ENCODE measurements at places on chromosomes 7 and 10.

- no peak for DNase-seq
Measured at GRCh38 chr10:88810196-88810961, 7.8 kb downstream of the LIPM start.

DNA sequence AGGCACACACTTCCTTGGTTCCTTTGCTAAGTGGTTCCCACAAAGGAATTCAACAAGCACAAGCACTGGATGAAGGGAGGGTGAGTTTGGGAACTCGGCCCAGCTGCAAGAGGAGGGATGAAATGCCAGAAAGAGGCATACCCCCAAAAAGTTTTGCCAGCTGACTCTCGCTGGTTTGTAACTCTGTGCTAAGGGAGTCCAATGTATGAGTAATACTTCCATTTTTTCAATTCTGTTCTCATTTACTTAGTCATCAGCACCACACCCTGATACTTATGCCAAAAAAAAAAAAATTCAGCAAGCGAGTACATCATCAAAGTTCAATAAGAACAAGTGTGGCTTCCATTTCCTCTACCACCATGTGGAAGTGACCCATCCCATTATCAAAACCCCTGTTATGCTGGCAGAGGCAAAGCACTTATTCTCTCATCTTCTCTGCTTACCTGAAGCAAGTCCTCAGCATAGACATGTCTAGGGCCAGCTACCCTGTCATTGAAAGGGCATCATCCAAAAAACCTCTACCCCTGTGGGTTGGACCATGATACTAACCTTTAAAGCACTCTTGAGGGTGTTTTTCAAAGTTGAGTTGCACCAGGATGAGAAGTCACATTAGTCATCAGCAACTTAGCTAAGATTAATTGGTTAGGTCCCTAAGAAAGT lies 6.9 kb upstream of the HYCC1 start:
- no peak for DNase-seq

- DNase-seq = no peak
Measured at GRCh38 chr10:5040781-5041470, 37.3 kb upstream of the AKR1C2 start.

- no peak for DNase-seq
Measured at GRCh38 chr7:21054427-21055112, 267.9 kb upstream of the SP8 start.

DNA sequence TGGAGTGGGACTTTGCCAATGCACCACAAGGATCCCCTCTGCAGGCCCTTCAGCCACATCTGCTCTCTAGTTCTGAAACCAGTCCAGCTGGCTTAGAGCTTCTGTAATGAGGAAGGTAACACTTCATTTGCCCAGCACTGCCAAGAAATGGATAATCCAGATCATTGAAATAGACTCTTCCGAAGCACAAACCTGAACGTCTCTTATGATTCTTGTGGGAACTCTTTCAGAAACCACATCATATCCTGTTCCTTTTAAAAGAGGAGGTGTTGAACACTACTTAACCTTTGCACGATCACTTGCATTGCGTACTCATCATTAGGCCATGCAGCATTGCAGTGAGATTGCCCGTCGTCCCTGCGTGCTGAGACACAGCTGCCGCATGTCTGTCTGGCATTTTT lies 25.8 kb upstream of the PLPP4 start:
- no peak for DNase-seq

DNA sequence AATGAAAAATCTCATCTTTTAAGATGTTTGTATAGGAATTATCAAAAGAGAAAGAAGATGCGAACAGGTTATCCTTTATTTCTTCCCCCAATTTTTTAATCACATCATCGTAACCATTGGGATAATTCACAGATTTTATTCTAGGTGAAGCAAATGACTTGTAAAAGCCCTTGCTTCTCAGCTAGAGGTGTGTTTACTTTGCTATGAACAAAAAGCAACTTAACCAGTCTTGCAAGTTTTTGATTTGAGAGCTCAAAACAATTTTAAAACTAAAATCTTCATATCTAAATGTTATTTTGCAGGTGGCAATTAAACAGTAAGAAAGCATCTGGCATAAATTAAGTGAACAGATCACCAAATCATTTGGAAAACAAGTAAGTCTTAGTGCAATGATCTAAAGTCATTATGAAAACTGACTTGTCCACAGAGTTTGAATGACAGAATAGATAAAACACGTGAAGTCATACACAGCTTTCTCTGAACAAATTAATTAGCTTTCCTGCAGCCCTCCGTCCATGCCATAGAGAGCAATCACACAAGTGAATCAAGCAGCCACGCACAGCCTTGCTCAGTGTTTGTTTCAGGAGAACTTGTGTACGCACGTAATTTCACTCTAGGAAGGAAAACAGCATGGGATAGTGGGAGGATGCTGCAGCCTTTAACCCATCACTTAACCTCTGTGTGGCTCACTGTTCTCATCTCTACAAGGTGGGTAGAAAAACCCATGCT lies 85.0 kb upstream of the ZNF800 start:
- DNase-seq = no peak

GRCh38 chr10:116254422-116255155 lies 18.4 kb downstream of the GFRA1 start:
- DNase-seq = no peak

GRCh38 chr10:69392481-69393000 lies 24.2 kb downstream of the TACR2 start:
- DNase-seq = peak; percentile 94

GRCh38 chr7:86930554-86931307 lies 128.7 kb downstream of the ELAPOR2 start:
- DNase-seq = no peak

DNA sequence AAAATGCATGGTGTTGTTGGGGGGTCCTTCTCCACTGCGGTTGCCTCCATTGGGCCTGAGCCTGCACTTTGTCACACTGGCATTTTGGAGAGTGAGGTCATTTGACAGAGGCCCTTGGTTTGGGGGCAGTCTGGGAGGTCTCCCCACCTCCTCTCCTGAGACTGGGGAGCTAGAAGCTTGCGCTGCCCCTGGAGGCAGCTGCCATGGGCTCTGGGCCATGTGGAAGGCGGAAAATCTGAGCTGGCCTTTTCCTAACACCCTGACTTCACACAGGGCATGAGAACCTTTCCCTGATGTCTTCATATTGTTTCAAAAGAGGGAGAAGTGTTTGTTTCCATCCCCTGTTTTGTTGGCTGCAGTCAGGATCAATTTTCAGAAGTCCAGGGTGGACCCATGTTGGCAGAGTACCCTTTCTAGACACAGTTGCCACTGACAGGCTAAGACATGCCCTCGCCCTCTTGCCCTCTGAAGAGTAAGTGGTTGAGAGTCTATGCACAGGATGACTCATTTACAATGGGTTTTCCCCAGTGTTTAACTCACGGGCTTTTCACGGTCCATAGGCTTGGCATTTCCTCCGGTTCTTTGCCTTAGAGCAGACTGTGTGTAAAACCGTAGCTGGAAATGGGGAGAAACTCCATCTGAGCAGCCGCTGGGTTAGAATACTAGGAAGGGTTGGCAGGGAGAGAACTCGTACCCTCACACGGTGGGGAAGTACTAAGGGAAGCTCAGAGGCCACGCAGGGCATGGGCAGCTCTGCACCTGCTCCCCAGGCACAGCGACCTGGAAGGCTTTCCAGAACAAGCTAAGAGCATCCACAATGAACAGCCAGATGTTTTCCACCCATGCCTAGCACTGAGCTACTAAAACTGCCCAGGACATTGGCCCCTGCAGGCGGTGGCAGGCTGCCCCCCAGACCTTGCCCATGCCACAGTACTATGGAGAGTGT lies 655.0 kb downstream of the SDK1 start:
- DNase-seq = no peak

- no peak for DNase-seq
Measured at GRCh38 chr10:87696922-87697745, 37.5 kb downstream of the PAPSS2 start.

DNA sequence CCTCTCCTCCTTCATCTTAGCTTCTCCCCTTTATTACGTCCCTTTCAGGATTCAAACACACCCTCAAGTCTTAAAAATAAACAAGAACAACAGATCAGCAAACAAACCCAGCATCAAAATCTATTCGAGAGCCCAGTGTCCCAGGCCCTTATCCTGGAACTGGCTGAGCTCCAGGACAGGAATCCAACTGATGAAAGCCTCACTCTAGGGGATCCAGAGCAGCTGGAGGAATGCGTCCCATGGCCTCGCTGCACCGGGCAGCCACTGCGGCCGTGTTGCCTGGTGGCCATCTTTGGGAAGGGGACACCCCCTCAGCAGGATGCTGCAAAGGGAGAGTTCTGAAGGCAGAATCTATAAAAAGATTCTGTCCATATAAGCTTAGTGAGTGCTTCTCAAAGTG lies 156.5 kb upstream of the BMPER start:
- no peak for DNase-seq

DNA sequence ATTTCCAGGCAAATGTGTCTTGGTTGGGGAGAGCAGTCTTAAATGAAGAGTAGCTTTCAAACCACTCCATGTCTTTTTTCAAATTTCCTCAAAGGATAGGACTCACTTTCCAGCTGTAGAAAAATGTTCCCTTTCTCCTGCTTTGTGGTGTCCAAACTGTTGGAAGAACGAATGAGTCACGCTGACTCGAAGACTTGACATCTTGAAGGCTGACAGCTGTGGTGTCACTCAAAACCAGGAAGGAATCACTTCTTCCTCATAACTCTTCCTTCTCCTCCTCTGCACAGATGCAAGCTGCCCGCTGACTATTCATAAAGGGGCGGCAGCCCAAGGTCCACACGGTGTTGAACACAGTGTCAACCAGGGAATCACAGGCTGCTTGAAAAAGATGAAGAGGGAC lies 19.2 kb downstream of the PLA2G12B start:
- no peak for DNase-seq

GRCh38 chr10:61871487-61871886 lies 30.0 kb upstream of the ARID5B start:
- DNase-seq = no peak

DNA sequence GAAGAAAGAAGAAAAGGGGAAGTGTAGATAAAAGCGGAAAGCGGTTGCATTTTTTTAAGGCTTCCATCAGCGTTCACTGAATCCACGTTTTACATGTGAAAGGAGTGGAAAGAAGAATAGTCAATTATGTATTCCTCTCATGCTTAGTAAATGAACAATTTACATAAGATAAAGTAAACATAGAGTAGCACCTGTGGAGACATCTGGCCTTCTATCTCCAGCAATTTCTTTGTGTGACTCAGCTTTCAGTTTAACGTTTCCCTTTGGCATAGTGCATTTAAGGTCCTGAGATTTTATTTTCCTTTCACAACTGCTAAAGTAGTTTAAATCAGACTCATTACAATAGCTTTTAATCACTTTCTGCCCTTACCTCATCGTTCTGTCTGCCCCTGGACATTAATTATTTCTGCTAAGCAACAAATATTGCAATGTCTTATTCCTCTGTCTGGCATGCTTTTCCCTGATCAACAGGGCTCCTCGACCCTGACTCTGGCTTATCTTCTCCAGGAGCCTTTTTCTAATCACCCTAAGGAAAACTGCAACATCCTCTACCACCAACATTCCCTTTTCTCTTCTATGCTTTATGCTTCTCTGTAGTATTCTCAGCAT lies 383.5 kb upstream of the VWC2 start:
- DNase-seq = no peak

Measured in spleen (tissue), 13 donors.